ENCODE measurements at places on chromosomes 4 and X.

DNA sequence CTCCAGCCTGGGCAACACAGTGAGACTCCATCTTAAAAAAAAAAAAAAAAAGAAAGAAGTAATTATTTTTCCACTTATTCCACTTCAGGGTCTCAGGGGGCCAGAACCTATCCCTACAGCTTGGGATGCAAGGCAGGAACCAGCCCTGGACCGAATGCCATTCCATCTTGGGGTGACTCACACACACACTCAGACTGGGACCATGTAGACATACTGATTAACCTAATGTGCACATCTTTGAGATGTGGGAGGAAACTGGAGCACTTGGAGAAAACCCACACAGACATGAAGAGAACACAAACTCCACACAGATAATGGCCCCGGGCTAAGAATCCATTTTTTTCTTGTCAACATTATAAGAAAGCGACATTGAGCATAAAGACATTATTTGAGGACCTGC is 132.5 kb downstream of the PTTG2 start:
- no peak for DNase-seq

DNA sequence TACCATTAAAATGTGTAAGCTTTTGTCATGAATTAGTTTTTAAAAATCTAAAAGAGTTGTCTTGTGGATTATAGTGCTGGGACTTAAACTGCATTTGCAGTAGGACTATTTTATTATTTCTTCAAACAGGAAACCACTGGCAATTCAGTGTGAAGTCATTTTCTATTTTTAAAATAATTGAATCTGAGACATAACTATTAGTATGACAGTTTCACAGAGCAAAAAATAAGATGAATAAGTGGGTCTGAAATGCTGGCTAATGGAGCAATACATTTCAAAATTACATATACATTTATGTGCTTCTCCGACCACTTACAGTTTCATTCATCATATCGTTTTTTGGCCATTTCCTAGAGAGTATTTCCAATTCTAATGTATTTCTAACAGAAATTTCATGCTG is 75.3 kb upstream of the RAPGEF2 start:
- no peak for DNase-seq

DNA sequence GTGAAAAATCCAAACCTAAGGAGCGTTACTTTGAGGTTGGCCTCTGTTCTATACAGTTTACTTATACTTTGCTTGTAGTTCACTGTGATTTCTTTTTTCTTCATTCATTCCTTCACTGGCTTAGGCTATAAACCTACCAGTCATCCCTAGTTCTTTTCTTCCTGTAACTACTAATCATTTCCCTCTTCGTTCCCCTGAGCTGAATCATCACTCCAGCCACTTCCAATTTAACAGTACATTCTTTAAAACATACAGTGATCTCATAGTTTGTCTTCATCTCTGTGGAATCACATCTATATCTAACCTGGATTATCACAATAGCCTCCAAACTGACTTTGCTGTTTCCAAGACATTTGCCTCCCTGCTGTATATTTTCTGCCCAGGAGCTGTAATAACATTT is 25.2 kb upstream of the NPFFR2 start:
- no peak for DNase-seq

DNA sequence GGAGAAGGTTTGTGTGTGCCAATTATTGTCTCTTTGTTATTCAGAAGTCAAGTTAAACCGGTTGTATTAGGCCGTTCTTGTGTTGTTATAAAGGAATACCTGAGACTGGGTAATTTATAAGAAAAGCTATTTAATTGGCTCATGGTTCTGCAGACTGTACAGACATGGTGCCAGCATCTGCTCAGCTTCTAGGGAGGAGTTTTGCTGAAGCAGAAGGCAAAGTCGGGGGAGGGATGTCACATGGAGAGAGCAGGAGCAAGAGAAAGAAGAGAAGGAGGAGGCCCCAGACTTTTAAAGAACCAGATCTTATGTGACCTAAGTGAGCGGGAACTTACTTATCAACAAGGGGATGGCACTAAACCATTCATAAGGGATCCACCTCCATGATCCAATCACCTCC is 349.3 kb upstream of the PCDH18 start:
- no peak for DNase-seq

DNA sequence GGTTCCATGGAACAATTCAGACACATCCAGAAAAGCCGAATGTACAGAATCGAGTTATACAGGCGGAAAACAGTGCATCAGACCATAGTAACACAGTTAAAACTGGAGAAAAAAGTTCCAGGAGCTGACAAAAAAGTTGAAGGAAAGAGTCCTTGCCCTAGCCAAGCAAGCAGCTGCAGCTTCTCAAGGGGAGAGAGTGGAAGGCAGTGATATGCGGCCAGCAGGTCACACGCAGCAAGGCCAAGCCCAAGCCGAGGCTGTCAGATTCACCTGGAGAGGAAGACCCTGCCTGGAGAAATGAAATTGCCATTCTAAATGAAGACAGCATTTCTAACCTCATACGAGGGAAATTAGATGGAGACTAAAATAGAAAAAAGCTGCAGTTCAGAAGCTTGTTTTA is 55.8 kb downstream of the RGS12 start:
- no peak for DNase-seq

- no peak for DNase-seq
These were observed 3.1 kb downstream of the DCAF16 start for GRCh38 chr4:17807446-17807845.

DNA sequence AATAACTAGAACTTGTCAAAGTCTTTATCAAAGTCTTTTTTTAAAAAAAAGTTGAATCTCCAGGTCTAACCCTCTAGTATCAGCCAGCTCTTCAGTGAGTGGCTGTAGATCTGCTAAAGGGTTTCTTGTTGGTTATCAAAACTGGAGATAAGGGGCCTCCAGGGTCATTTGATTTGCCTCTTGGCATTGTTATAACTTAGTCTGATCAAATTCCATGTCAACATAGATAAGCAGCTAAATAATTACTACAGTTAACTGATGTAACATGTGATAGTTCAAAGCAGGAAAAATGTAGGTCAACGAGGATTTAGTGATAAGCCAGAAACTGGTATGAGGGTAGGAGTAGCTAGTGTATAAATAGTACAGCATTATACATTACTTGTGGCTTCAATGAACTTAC is 465.1 kb downstream of the PDHA2 start:
- no peak for DNase-seq

DNA sequence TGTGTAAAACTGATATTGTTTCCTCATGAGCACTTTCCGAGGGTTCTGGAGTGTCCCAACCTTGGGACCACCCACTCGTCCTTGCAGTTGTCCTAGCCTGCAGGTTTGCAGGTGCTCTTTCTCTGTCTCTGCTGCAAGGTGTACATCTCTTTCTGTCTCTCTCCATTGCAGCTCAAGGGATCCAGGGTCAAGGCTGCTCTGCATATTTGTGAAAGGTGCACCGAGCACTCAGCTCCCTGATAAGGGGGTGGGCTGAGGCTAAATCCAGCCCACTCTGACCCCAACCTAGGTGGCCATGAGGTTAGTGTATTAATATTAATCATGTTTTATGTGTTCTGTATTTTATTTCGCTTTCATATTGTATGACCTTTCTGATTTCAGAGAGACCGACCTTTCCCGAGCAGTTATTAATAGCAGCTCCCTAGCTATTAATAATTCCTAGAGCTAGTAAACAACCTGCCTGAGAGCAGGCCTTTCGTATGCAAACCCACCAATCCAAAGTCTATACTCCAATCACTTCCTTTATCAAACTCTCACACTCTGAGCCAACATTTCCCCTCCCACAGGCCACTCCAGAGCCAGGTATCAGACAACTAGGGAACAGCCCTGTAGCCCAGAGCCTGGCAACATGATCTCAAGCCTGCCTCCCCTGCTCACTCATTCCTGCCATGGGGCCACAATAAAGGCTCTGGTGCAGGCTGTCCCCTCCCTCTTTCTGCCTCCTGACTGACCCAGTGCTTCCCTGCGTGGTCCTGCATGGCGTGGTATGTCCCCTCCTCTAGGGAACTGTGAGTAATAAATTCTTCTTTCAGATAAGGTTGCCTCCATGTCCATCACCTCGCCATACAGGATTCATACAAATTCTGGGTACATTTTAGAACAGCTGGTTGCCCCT is 73.9 kb downstream of the SLC2A9 start:
- DNase-seq = no peak
